ENCODE measurements at places on chromosomes 6 and 20.
A peak's percentile ranks its signal among the peaks of the same experiment; 100 is the strongest.

GRCh38 chr6:125818772-125819260 is 28.1 kb downstream of the NCOA7 start:
- DNase-seq: no peak

GRCh38 chr6:152600022-152600421 is 37.1 kb downstream of the SYNE1 start:
- DNase-seq: no peak

DNA sequence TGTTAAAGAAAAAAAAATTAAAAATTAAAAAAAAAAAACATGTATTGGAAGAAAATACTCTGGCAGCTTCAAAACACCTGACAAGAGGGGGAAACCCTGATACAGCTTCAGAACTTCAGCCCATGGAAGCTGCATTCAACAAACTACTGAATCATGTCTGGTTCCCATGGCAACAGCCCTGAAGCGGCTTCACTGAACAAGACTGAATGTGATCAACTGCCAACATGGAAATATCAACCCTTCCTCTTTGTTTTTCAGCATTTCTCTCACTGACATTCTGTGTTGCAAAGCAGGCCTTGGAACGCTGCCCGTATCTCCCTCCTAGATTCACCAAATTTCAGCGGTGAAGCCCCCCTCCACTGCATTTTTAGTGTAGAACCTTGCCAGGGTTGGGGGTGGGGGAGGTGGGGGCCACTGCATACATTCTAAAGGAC is 91.3 kb upstream of the SHLD1 start:
- peak; percentile 84 for DNase-seq

GRCh38 chr20:61979701-61980635 is 85.7 kb downstream of the TAF4 start:
- no peak for DNase-seq

DNA sequence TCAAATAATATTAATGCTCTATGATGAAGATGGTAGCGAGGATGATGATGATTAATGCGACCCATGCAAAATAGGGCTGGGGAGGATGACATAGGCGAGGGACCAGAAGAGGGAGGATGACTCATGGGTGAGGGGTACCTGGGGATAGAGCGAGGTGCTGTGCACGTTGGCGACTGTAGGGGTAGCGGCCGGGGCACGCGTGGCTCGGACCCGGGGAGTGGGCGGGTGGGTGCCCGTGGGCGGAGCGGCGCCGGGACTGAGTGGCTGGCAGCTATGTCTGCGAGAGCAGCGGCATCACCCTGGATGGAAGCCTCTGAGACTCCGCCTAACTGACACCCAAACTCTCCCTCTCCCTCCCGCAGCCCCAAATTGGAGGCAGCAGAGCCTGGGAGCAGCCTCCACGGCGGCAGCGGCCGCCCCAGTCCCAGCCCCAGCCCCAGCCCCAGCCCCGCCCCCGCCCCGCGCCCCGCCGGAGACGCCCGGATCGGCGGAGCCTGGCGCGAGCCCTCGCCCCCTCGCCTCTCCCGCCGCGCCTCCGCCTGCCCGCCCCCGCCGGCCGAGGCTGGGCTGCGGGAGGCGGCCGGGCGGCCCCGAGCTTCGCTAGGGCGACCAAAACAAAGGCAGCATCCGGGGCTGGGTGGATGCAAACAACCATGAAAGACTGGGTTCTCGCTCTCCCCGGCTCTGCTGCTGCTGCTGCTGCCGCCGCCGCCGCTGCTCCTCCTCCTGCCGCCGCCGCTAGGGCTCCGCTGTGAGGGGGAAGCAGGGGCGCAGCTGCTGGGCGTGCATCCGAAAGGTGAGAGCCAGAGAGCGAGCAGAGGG is at the start of gene RIMS1:
Gene RIMS1, plus strand, starts transcription at position 367 of the 822 bp plus-strand sequence. CDS start 474 bp downstream, outside the sequence.
- DNase-seq: peak; percentile 23

DNA sequence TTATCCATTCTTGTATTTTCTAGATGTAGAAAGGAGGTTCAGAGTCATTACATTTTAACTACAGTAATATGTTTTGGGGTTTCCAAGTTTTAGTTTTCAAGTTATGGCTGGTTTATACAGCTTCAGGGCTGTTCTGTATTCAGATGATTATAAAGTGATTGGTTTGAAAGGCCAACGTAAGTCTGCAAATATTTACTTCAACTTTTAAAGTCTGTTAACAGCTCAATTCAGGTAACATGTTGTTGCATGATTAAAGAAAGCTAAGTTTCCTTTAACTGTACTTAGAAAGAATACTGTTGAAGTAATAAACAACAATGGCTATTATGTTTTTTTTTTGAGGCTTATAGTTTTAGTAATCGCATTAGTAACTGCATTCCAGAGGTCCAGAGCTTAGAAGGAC is 22.8 kb upstream of the GCLC start:
- DNase-seq: no peak

GRCh38 chr20:59778615-59779200 is 154.7 kb downstream of the SYCP2 start:
- DNase-seq: no peak

DNA sequence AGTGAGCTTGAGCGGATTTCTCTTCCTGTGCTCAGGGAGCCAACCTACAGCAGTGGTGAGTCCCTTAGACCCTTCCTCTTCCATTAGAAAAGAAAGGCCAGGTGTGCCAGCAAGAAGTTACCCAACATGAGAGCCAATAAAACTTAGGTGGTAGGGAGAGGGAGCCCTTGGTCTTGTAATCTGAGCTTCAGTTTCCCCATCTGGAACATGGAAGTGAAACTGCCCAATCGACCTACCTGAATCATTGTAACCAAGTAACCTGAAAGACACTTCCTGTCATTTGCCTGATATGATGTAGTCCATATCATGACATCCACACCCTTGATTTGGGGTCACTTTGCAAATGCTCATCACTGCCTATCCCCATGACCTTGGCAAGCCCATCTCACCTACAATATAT is 66.4 kb downstream of the MDGA1 start:
- DNase-seq: no peak

- no peak for DNase-seq
Measured at GRCh38 chr6:14118091-14118439, 493 bp downstream of the CD83 start.

GRCh38 chr20:1215386-1216170 is 10.3 kb upstream of the RAD21L1 start:
- DNase-seq: no peak

- no peak for DNase-seq
Measured at GRCh38 chr20:59291740-59292383, 8.5 kb upstream of the EDN3 start.

DNA sequence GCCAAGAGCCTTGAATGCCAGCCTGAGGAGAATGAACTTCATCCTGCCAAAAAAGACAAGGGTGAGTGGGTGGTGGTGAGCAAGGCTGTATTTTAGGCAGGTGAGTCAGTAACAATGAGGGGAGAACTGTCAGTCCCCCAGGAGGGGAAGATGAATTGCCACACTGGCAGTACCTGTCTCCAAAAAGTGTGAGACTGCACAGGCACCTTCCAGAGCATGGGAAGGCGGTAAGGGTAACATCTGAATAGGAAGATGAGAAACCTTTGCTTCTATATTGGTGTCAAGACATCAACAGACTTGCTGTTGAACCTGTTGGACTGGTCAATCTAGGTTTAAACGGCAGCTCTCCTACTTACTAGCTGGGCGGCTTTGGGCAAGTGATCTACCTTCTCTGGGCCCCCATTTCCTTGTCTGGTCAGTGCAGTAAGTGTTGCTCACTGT is 30.9 kb downstream of the STK35 start:
- no peak for DNase-seq

- peak; percentile 19 for DNase-seq
Measured at GRCh38 chr6:111114087-111114443, 26.8 kb downstream of the SLC16A10 start.

DNA sequence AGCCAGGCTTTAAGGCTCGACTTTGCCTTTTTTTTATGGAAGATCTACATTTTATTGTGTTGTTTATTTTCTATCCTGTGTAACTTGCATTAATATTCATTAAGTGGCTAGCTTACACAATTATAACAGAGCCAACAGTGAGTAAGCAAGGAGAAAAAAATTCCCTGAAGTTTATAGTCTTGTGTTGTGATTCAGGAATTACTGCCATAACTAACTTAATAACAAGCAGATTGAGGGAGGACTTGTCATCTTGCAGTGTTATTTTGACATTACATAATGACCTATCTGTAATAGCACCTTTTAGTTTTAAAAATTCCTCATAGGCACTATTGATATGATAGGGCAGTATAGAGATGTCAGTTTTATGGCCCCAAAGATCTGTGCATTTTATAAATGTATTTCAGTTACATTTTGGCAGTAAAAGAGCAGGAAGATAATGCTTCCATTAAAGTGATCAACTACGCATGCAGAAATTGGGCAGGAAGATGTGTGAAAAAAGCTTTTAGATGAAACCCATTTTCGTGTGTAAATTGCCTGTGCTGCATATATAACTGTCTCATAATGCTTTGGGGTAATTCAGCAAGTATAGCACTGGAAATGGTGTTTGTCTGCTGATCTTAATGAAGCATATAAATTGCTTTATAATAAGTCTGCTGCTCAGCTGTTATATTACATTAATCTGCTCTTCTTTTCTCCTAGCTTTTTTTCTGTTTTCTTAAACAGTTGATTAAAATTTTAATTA is 123.0 kb downstream of the SMAP1 start:
- DNase-seq: no peak

GRCh38 chr20:51380401-51381385 is 161.8 kb downstream of the NFATC2 start:
- no peak for DNase-seq

- DNase-seq: no peak
Measured at GRCh38 chr6:151103266-151103665, 136.5 kb upstream of the AKAP12 start.

DNA sequence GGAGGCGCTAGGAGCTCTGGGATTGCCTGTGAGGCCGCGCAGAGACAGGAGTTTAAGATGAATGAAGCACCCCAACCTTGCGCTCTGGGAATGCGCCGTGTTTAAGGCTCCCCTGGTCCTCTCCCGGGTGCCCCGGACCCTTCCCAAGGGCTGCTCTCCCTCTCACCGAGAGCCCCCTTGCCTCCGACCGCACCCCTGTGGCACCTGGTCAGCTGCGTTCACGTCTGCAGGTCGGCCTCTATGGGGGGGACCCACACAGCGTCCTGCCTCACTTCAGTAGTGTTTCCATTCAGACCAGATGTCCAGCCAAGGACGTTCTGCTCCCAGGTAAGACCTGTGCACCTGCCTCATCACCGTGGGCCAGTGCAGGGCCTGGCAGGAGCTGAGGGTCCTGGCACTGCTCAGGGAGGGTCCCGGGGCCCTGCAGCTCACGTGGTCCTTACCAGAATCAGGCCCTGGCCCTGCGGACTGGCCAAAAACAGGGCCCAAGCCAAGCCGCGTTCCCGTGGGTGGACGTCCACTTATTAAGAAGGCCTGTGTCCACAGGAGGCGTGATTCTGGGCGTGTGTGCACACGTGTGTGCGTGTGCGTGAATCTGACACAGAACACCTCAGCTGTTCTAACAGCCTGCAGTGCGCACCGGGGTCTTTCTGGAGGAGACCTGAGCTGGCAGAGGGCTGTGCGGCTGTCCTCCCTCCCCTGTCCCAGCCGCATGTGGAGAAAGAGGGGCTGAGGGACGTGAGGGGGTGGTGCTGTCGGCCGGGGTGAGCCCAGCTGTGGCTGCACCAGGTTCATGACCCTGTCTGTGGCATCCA is 79.9 kb upstream of the BHLHE23 start:
- no peak for DNase-seq

DNA sequence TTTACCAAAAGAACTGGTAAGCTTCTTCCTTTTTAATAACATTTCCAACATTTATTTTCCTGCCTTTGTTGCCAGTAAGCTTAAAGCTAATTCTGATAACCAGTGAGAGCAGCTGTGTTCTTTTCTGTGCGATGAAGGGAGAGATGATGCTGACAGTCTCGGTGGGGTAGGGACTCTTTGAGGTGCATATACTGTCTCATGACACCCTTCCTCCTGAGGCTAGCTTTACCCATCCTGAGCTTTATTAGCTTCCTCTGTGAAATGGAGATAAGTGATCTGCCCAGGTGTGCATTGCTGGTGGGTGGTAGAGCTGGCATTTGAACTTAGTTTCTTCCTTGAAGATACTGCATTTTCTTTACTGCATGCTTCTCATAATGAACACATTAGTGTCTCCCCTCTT is 92.5 kb downstream of the LRRC1 start:
- no peak for DNase-seq

DNA sequence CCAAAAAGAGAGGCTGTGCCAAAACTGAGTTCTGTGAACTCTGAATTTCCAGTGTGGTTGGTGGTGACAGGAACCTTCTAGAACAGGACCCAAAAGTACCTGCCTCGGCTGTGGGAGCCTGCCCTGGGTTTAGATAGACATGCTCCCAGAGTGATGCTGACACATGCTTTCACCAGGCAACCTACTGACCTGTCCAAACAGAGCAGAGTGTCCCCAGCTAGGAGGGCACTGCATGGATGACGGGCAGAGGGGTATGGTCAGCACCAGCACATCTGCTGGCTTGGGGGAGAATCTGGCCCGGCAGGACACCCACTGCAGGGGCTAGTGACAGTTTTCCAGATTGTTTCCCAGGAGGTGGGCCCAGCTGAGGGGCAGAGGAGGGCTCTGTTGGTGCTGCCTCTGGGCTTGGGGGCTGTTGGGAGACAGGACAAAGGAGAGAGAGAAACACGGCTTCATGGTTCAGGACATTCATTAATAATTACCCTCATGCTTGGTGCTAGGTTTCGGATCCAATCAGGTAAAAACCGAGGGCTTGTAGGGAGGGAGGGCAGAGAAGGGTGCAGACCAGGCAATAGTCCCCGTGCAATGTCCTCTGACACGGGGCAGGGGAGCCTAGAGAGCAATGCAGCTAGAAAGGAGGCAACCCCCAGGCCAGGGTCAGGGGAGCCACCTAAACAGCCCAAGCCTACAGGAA is 15.0 kb downstream of the KCNK5 start:
- DNase-seq: no peak

GRCh38 chr6:124986164-124986563 is 23.9 kb downstream of the RNF217 start:
- DNase-seq: no peak

GRCh38 chr20:23350904-23351838 is 580 bp downstream of the NXT1 start:
- peak; percentile 22 for DNase-seq

- no peak for DNase-seq
Measured at GRCh38 chr6:33874136-33874760, 70.4 kb upstream of the MLN start.

GRCh38 chr20:24039196-24039595 is 50.6 kb upstream of the GGTLC1 start:
- no peak for DNase-seq

GRCh38 chr20:49584418-49585382 is 16.8 kb upstream of the PTGIS start:
- DNase-seq: no peak
